ENCODE measurements at places on chromosomes 1 and 21. TPM values are rescaled to one million over a fixed set of nuclear protein-coding genes. Genes with fewer than 3 reads are reported as not detected.

HPDL gene
- total RNA-seq, result 2.2 TPM

SPRR3 gene
- total RNA-seq, result 0.44 TPM

SEC16B gene
- 0.35 TPM for total RNA-seq

DNA sequence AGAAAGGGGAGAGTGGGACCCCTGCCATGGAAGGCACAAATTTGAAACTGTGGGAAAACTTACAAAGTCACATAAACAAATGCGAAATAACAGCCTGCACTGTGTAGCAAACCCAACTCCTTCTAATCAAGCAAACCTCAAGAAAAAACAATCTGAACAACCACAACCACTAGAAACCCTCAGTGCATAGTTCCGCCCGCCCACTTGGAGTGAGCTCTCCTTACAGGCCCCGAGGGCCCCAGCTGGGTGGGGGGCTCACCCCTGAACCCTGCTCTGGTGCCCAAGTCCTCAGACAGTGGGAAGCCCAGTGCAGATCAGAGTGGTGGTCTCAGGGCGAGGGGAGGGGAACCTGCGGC, 931 bp upstream of the MXRA8 start:
- no peak for DNase-seq

DNA sequence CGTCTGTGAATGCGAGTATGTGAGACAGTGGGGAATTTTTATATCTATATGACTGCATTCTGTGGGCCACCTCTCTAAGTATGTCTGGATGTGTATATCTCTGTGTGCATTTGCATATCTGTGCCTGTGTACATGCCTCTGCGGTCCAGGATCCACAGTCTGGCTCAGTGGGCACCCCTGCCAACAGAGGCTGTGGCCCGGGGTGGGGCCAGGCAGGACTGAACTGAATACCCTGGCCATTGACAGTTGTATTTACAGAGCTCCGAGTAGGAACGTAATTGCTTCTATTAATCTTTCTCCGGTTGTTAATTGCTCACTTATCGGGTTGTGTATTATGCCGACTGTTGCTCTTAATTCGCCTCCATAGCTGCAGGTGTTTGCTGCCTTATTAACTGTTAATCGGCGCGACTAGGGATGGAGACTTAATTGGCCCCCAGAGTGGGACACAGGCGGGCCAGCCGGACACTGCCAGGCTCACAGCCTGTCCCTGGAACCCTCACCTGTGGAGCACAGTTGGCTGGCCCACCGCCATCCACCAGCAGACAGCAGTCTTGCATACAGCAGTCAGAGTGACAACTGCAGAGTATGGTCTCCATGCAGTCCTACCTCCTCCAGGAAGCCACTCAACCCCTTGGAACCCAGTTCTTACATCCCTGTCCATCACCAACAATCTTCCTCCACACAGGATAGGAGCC, 22.4 kb upstream of the ADGRB2 start:
- DNase-seq, result no peak

DNA sequence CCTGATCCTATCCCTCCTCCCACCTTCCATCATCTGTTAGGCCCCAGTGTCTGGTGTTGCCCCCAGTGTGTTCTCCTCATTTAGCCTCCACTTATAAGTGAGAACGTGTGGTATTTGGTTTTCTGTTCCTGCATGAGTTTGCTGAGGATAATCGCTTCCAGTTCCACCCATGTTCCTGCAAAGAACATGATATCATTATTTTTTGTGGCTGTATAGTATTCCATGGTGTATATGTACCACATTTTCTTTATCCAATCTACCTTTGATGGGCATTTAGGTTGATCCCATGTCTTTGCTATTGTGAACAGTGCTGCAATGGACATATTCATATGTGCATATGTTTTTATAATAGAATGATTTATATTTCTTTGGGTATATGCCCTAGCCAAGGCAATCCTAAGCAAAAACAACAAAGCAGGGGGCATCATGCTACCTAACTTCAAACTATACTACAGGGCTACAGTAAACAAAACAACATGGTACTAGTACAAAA, 142.9 kb downstream of the TNFSF18 start:
- DNase-seq, result no peak
